Ascending aorta (tissue), 2 donors: ENCODE measurements at places on chromosomes 11 and 22. TPM values are rescaled to one million over a fixed set of nuclear protein-coding genes. Genes with fewer than 3 reads are reported as not detected.

TUB gene
- total RNA-seq, result 12.9 TPM

GRCh38 chr11:67006029-67006884, 16.7 kb upstream of the SYT12 start:
- DNase-seq, result no peak
- no peaks in the 10 kb centered on the region for H3K36me3 ChIP-seq
- no peaks in the 10 kb centered on the region for H3K4me1 ChIP-seq
- no peak overlapping the region for H3K4me3 ChIP-seq
- no peak overlapping the region for H3K27ac ChIP-seq
- no peaks in the 10 kb centered on the region for H3K27me3 ChIP-seq

DNA sequence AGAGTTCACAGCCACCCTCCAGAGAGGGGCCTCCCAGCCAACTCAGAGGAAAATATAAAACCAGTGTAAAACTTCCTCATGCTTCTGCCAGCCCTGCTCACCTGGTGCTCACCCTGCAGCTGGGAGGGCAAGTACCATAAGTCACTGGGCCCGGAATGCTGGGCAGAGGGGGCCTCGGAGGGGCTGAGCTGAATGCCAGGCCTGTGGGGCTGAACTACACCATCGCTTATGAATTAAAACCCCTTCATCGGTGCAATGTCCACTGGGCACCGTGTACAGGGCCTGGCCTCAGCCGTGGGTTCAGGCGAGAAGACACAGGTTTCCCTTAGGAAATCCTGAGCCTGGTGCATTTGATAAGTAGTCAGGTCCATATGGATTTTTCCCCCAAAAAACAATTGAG, 828.6 kb downstream of the TBC1D22A start:
- H3K36me3 ChIP-seq, result no peaks in the 10 kb centered on the region
- H3K27ac ChIP-seq, result no peak overlapping the region
- H3K4me1 ChIP-seq, result no peaks in the 10 kb centered on the region

DNA sequence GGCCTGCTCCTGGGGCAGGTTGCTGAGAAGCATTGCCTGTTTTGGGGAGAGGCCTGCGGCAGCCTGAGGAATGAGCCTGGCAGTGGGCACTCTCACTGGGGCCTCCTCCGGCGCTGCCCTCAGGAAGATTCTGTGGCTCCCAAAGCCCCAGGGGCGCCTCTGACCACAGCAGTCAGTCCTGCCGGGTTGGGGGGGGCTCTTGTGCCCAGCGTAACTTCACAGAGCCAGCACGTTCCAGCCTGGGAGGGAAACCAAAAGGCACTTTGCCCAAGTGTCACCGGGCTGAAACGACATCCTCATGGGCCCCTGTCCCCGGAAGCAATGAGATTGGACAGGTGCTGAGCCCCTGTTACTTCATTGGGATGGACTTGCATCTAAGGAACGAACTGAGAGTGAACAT, 4.3 kb upstream of the LRP5 start:
- no peak overlapping the region for H3K4me3 ChIP-seq
- H3K27me3 ChIP-seq, result no peaks in the 10 kb centered on the region
- H3K27ac ChIP-seq, result peak overlapping the region; percentile 53

- no peak overlapping the region for H3K4me3 ChIP-seq
- no peak overlapping the region for H3K27ac ChIP-seq
- no peaks in the 10 kb centered on the region for H3K27me3 ChIP-seq
- H3K36me3 ChIP-seq, result no peaks in the 10 kb centered on the region
These were observed 51.6 kb upstream of the SYN3 start for GRCh38 chr22:33109514-33110430.
